ENCODE measurements at places on chromosomes 3 and 15.
A peak's percentile ranks its signal among the peaks of the same experiment; 100 is the strongest.

DNA sequence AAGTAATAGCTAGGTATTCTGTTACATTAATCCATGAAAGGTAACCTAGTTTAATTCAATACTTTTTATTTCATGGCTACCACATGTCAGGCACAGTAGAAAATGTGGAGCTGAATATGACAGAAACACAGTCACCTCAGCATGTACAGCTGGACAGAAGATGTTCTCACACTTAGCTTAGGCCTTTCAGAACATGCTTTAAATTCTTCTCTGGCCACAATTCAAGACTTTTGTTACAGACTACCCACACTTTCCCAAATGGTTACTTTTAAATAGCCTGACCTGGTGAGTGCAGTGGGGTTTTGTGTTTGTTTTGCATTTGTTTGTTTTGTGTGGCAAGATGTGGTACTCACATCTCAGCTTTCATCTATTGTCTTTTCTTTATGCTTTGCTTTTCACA, 1079.5 kb downstream of the IGSF11 start:
- no peak for DNase-seq

DNA sequence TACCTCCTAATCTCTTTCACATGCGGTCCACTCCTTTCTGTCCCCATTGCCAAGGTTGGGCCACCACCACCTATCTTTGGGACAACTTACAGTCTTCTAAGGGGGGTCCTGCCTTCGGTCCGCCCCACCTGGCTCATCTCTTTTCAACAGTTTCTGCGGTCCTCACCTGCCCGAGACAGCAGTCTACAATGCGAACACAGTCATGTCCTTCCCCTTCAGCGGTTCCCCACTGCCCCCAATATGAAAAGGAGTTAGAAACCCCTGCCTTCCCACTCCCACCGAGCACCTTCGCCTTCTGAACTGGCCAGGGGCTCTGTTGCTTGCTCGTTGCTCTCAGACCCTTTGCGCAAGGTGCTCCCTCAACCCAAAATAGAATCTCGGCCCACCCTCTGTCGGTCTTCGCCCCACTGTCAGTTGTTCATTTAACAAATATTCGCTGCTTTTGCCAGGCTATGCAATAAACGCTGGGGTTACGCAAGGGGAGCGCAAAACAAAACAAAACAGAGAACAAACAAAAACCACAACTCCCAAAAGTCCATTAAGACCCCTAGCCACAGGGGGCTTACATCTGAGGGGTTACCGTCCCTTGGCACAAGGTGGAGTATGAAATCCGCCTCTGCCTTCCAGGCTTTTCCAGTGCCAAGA, 611 bp upstream of the FANCI start:
- no peak for DNase-seq

DNA sequence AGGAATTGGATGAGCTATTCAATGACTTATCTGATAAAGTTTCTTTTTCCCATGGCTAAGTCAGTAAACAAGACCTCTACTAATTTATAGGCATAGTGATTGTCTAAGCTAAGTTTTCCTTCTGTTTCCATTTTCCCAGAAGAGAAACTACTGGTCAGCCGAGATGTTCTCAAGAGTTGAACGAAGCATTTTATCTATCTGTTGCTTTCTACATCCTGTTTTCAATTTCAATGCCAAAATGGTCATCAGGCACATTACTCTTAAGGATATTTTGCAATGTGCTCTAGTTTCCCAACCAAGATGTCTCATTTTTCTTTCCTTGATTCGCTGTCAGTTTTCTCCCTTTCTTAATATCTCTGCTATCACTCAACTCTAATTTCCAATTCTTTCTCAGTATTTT, 228.7 kb downstream of the MBNL1 start:
- no peak for DNase-seq

- DNase-seq: no peak
These were observed 71.6 kb upstream of the CSPG5 start for GRCh38 chr3:47650294-47650693.

GRCh38 chr3:75396316-75396802, 267.8 kb upstream of the FRG2C start:
- DNase-seq: no peak

- DNase-seq: peak; percentile 74
These were observed 582 bp upstream of the SLCO3A1 start for GRCh38 chr15:91852741-91853510.

DNA sequence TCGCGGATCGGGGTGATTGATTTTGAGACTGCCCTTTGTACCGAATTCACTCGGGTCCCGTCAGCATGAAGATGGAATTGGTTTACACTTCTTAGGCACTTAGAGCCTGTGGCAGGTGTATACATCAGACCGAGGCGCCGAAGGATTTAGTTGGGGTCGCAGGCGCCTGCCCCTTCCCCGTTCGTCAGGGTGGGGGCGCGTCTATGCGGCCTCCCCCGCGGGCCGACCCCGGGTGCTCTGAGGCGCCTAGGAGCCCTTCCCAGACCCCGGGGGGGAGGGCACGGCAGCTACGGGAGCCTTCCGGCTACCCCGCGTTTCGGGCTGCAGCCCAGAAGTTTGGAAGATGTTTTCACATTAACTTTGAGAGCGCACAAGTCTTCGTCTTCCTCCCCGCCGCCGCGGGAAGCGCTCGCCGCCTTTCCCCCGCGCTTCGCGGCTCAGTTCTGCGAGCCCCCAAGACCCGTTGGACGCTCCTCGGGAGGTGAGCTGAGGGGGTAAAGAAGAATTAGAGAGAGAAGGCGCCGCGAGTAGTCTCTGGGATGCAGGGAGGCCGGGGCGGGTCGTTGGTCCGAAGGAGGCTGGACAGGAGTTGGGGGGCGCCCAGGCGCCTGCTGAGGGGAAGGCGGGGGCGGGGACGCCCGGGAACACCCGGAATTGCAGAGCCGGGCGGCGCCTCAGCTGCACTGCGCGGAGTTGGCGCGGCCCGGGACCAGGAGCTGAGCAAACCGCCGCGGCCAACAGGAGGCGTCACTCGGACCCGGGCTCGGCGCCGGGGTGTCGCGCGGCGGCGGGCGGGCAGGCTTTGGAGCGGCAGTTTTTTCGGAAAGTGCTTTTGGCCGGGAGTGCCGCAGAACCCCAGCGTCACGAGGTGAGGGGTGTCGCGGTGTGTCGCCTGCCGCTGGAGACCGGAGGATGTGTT, 780 bp downstream of the TIPARP start:
- DNase-seq: peak; percentile 58

DNA sequence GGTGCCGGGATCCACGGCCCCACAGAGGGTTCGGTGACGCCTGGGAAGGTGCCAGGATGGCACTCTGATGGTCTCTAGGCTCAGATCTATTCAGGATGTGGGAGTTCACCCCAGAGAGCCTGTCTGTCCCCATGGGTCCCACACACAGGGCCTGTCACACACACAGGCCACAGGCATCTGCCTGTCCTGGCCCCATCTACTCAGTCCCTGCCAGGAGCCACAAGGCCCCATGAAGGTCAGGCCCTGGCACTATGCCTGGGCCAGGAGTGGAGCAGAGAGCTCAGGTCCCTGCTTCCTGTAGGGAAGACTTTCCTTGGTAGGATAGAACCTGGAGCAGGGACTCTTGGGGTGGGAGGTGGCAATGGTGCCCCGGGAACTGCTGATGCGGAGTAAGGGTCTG, 49.0 kb upstream of the FURIN start:
- no peak for DNase-seq

DNA sequence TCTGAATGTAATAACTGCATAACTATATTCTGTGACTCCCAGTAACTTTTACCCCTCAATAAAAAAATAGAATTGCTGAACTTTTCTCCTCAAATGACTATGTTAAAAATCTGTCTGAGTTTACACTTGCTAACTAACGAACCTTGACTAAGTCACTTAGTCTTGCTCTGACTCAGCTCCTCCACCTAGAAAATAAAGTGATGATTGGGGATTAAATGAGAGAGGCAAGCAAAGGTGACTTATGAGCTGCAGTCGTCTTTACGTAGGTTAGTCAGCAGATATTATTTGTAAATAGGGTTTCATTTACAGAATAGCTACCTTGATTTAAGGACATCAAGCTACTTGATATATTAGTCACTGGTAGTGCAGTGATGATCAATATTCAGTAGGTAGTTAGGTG, 476.9 kb downstream of the MECOM start:
- no peak for DNase-seq
